Activated CD8-positive, alpha-beta memory T cell treated with anti-CD3 and anti-CD28 coated beads for 48 hours (primary cell): ENCODE measurements at places on chromosomes 3 and 15.

- DNase-seq: no peak
Measured at GRCh38 chr3:102105193-102105592, 255.9 kb downstream of the NFKBIZ start.

- no peak for DNase-seq
Measured at GRCh38 chr3:172383306-172383796, 64.9 kb downstream of the GHSR start.

DNA sequence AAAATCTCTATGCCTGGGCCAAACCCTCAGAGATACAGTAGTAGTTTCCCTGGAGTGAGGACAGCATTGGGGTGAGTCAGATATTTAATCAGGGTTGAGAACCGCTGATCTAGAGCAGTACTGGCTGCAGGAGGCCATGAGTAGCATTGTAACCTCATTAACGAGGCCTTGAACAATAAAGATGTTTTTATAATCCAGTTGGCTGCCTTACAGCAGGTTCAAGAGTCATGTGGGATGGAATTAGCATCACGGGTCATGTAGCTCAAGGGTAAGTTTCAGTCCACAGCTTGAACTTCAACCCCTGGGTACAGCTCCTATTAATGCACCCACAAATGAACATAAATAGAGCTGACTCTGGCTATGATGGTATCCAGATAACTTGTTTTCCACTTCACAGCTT lies 5.1 kb downstream of the HPS3 start:
- no peak for DNase-seq

DNA sequence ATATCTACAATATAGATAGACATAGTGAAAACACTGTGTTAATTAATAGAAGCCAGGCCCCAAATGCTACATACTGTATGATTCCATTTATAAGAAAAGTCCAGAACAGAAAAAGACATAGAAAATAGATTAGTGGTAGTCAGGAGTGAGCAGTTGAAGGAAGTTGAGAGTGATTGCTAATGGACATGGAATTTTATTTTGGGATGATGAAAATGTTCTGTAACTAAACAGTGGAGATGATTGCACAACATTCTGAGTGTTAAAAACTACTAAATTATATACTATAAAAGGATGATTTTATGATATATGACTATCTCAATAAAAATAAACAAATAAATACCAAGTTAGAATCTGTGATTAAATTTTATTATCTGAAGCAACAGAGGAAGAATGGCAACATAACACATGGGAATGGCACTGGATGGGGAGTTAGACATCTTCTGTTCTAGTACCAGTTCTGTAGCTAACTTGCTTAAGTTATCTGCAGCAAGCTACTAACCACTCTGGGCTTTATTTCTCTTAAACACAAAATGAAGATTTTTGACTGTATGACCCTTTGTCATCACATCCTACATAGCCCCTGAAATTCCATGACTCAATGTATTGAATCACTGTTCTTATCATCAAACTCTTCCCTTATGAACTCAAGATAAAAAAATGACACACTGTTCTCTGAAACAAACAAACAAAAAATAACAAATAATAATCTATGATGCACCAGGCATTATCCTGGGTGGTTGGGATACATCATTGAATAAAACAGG lies 612.7 kb downstream of the TBL1XR1 start:
- no peak for DNase-seq

DNA sequence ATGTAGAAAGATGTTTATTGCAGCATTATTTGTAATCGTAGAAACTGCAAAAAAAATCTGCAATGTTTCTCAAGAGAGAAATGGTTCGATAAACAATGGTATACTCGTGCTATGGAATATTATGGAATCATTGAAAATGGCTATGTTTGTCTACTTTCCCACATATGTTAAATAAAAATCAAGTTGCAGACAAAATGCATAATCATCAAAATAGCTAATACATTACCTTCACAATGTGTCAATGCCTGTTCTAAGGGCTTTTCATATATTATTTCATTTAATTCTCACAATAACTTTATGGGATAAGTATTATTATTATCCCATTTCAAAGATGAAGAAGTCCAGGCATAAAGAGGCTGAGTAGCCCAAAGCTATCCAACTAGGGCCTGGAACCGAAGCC lies 2.2 kb upstream of the EIF2B5 start:
- DNase-seq: no peak

DNA sequence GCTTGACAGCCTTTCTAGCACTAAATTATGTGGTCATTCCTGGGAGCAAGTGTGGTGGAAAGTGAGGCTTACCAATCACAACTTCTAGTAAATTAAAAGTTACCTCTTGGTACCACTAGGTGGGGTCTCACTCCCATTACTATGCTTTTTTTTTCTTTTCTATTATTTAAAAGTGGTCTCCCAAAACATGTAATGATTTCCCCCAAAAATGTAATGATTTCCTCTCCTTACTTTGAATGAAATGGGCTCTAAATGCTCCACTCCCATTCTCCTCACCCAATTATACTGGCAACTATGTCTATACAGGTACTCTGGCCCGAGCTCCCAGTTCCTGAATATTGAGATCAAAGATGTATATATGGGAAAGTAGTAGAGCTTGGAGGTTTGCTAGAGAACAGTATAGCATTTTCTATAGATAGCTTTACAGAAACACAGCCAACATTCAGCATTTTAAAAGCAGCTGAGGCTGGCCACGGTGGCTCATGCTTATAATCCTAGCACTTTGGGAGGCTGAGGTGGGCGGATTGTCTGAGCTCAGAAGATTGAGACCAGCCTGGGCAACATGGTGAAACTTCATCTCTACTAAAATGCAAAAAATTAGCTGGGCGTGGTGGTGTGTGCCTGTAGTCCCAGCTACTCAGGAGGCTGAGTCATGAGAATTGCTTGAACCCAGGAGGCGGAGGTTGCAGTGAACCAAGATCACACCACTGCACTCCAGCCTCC lies 70.9 kb downstream of the DCUN1D1 start:
- DNase-seq: no peak

- DNase-seq: no peak
Measured at GRCh38 chr15:45587863-45588170, 638 bp downstream of the BLOC1S6 start.

GRCh38 chr3:24296441-24297205 lies 198.0 kb downstream of the THRB start:
- no peak for DNase-seq

DNA sequence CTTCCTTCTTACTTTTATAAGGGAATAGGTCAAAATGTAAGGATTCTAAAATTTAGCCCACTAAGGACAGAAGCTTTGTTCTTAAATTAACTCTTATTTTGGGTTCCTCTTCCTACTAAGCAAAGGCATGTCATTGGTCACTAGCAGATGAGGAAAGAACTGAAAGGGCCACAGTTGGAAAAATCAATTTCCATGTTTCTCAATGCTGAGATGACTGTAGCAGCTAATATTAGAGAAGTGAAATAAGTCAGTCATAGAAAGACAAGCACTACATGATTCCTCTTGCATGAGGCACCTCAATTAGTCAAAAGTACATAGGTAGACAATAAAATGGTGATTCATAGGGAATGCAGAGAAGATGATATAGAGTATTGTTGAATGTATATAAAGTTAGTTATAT lies 353.7 kb downstream of the RSL24D1 start:
- DNase-seq: no peak

DNA sequence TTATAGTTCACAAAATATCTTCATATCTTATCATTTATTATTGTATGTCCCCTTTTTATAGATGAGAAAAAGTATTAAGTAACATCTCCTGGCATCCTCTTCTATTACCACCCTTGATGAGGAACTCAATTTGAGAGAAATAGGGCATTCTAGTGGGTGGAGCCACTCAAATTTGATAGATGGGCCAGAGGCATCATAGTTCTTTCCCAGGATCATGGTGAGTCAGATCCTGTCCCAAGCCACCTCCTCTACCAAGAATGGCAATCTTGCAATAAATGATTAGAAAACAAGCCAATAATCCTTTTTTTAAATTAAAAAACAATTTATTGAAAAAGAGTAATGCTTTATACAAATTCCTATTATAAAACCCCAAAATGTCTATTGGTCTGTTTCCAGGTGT lies 16.8 kb downstream of the CLDN1 start:
- no peak for DNase-seq

DNA sequence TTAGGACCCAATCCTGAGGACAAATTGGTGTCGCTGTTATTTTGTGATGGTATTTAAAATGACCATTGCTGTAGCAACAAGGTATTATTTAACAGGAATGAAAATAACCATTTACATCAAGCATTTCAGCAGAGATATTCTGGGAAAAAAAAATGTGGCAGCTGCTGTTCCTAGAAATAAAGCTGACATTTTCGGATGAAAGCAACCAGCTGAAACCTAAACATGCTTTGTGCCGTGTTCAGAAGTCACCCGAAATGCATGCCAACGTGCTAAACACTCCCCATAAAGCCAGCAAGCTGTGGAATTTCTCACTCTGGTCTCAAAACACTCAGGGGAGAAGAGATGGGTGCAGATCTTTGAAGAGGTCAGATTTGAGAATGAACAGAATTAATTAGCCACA lies 31.5 kb upstream of the TAFA4 start:
- no peak for DNase-seq

GRCh38 chr15:55319537-55320237 lies 665 bp downstream of the PIGB start:
- no peak for DNase-seq

DNA sequence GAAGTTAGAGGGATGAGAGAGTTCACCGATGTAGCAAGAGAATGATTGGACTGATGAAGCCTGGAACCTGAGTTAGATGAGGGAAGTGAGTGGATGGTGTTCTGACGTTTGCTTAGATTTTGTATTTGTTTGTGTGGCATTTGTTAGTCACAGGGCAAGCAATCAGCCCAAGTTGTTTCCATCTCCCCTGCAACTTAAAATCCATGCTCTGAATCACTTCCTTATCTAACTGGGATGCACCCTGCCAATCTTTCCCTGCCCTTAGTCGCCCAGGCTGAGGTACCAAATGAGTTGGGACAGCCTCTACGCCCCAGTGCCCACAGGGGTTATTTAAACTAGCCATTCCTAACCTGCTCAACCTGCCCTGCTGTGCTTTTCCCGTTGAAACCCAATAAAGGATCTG lies 12.6 kb downstream of the PAQR5 start:
- no peak for DNase-seq

DNA sequence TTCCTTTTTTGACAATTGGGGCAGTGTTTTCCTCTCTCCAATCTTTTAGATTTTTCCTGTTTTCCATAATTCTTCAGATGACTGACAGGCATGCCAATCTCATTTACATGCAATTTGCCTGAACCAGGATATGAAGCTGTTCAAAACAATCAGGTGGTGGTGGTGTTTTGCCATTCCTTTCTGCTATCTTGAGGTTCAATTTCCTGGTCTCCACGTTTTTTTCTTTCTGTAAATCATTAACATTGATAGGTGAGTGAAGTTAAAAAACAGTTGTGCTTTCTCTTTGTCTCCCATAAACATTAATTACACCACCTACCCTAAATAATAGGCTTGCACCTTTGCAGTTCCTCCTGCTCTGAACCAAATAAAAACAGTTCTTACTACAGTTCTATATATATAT lies 49.1 kb downstream of the C2CD4A start:
- DNase-seq: no peak

DNA sequence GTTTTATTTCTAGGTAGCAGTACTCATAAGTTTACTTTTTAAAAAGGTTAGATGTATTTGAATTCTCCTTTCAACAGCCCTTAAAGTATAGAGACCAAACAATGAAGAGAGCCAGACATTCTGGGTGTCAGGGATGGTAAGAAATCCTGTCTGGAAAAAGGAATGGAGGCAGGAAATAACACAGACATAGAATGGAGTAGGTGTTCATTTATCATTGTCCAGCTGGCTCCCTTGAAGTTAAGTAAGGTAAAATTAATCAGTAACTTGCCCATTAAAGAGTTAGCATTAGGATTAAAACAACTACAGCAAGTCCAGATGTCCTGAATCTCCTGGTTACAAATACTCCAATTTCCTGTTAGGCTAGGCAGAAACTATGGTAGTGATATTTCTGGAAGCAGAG lies 13.5 kb upstream of the SUCNR1 start:
- no peak for DNase-seq

GRCh38 chr3:64578797-64579196 lies 109.0 kb downstream of the ADAMTS9 start:
- no peak for DNase-seq

DNA sequence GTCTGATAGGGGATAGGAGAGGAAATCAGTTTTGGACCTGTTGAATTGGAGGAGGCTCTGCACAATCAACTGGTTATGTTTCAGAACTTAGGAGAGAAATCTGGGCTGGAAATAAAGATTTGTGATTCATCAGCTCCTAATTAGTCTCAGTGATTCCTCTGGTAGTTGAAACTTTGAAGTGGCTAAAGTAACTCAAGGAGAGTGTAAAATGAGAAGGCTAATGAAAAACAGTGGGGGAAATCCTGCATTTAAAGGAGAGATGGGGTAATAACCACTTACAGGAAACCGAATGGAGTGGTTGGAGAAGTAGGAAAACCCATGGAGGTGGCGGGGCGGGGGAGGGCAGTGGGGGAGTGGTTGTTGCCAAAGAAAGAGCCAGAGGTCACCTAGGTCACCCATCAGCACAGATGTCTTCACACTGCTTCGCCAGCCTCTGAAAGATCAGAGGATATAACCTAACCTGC lies 32.6 kb downstream of the MAP2K5 start:
- no peak for DNase-seq

GRCh38 chr3:4531478-4532025 lies 38.4 kb downstream of the ITPR1 start:
- no peak for DNase-seq

- no peak for DNase-seq
Measured at GRCh38 chr3:31934018-31934417, 47.0 kb downstream of the OSBPL10 start.

- DNase-seq: no peak
Measured at GRCh38 chr15:57387564-57388076, 11.3 kb downstream of the CGNL1 start.

- DNase-seq: no peak
Measured at GRCh38 chr3:113000691-113001090, 9.9 kb downstream of the GTPBP8 start.

DNA sequence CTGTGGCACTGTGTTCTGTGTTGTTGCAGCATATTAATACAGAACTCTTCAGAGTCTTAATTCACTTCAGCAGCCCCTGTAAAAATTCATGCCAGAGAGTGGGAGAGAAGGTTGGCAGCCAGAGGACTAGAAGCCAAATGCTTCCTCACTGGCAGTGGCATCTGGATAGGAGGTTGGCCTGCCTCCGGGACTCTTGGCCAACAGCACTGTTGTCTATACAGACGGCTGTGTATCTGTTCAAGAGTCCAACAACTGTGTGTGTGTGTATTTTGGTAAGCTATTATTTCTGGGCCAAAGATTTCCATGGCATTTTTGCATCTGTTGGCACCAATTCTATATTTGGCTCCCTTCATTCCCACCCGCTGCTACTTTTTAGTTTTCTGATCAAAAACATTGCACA lies 156.0 kb upstream of the SOX2 start:
- DNase-seq: no peak
